ENCODE measurements at places on chromosomes 13 and 19.

DNA sequence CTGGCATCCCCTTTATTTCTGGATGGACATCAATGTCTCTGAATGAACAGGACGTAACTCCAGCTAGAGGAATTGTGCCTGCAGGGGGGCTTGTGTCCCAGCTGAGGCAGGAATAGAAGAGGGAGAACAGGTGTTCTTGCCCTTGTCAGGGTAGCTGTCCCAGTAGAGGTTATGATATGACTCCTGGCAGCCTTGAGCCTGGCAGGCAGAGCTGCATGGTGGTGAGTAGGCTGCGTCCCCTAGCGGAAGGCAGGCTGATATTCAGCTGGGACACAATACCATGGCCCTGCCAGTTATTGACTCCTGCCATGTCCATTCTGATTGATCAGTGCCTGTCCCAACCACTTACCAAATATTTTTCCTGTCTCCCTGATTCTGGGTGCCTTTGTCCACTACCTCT, 197.2 kb downstream of the RAP2A start:
- DNase-seq: no peak

GRCh38 chr13:30156270-30156669, 151.1 kb downstream of the KATNAL1 start:
- DNase-seq: no peak

GRCh38 chr13:113080901-113081521, 24.6 kb upstream of the F7 start:
- no peak for DNase-seq

DNA sequence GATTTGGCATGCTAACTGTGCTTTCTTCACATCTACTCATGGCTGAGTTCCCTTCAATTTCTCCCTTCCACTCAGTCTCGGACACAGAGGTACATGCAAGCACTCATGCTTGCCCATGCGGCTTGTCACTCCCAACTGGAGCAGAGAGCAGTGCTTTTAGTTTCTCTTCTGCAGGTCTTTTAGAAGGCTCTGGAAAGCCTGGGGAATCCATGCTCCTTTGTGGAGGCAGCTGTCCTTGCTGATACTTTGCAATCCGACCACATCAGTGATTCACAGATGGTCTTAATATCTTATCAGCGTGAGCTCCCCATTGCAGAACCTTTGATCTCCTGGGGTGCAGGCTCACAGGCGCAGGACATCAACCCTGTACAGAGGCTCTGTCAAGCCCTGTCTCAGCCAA, 203.9 kb downstream of the COL4A1 start:
- DNase-seq: no peak

- DNase-seq: no peak
Observed at GRCh38 chr13:42832341-42833096, 51.1 kb downstream of the FAM216B start.

GRCh38 chr19:48510421-48511268, 990 bp downstream of the LMTK3 start:
- no peak for DNase-seq

DNA sequence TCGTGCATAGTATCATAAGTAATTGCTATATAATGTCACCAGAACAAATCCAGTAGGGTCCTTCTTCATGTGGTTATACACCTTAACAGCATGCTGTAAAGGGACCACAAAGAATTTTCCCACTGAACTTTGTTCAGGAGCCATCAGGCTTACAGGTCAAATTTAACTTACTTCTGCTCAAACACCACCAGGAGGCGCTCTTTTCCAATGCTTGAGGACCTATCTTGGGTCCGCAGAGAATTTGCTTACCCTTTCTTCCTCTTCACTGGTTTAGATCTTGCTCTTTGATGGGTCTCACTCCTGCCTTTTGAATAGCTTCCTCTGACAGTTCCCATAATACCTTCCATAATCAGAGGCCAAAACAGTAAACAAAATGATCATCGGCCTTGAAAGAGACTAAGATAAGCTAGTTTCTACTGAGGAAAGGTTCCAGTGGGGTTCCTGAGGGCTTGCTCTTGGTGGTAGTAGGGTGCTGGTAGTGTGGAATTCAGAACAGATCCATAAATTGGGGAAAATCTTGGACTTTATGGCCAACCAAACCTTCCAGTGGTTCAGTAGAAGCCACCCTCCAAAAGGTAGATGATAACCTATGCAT, 37.4 kb downstream of the SCGB2B2 start:
- no peak for DNase-seq

GRCh38 chr13:79936368-79937136, 404.4 kb downstream of the SPRY2 start:
- DNase-seq: peak; percentile 42

GRCh38 chr19:8333767-8334457, 9.2 kb downstream of the KANK3 start:
- no peak for DNase-seq

DNA sequence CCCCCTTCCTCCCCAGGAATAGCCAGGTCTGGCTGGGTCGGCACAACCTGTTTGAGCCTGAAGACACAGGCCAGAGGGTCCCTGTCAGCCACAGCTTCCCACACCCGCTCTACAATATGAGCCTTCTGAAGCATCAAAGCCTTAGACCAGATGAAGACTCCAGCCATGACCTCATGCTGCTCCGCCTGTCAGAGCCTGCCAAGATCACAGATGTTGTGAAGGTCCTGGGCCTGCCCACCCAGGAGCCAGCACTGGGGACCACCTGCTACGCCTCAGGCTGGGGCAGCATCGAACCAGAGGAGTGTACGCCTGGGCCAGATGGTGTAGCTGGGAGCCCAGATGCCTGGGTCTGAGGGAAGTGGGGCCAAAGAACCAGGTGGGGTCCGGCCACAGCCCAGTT, 3.2 kb downstream of the KLK2 start:
- no peak for DNase-seq

DNA sequence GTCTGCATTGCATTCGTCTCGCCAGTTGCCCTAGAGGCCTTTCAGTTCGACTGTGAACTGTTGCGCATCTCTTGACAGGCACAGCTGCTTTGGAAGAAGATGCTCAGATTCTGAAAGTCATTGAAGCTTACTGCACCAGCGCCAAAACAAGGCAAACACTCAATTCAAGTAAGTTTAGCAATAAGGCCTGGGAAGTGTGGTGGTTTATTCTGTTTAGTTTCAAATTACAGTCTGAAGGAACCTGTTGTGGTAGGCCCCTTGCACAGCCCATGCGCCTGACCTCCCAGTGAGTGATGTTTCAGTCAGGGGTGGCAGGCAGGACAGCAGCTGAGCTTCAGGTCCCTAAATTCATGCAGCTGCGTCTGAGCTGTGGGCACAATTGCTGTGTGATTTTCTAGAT, 32.2 kb upstream of the TEX29 start:
- DNase-seq: no peak

GRCh38 chr13:37716420-37717195, 118.0 kb upstream of the POSTN start:
- DNase-seq: no peak

DNA sequence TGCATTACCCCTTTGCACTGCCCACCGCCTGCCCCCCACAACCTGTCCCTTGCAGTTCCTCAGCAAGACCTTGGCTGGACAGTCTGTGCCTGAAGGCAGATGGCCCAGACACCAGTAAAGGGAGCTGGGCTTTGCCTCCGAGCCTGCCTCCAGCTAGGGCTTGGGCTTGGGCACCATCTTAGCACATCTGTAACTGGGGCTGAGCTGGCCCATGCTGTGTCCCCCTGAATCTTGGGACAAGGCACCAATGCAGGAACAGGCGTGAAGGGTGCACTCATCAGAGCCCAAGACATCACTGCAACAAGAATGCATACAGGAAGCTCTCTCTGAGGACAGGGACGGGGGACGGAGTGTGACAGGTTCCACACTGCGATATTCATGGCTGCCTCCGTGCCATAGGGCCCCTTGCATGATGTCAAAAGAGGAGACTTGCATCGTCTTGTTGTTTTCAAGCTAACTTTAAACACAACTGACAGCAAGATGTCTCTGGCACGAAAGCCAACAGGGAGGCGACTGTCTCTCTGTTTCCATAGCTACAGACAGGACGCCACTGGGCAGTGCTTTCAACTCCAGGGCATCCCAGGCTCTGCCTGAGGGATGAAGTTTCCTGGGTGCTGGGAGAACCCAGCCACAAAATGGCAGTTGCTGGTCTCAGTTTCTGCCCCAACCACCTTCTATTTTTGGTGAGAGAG, 8.7 kb upstream of the CHST8 start:
- no peak for DNase-seq

- no peak for DNase-seq
Observed at GRCh38 chr19:2326699-2327360, 1.6 kb downstream of the LSM7 start.

- DNase-seq: no peak
Observed at GRCh38 chr19:41112728-41113290, 1.4 kb upstream of the CYP2F1 start.

GRCh38 chr19:1288226-1288612, 2.5 kb downstream of the EFNA2 start:
- DNase-seq: no peak

- DNase-seq: no peak
Observed at GRCh38 chr13:98220271-98220791, 43.3 kb upstream of the RNF113B start.

DNA sequence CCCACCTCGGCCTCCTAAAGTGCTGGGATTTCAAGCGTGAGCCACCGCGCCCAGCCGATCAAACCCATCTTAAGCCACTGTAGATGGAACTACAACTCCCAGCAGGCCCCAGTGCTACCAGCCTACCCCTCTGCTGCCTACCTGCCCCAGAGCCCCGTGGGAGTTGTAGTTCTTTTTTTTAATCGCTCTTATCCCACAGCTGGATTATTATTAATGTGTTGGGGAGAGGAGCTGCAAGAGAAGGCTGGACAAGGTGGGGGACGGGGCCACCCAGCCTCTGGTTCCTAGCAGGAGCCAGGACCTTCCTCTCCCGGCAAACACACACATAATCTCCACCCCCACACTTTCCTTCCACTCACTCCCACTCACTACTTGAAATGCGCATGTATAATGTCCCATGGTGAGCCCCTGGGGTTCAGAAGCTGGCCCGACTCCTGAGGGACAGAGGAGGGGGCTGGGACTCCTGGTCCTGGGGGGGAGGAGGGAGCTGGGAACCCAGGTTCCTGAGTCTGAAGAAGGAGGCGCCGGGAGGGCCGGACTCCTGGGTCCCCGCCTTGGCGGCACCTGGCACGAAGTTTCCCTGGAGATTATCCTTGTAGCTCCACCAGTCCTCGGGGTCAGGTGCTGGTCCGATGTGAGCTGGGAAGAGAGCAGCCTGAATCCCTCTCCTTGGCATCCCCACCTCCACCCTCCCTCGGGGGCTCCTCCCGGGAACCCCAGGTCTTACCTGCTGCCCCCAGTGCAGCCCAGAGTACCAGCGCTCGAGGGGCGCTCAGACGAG, 958 bp downstream of the CA11 start:
- DNase-seq: no peak

GRCh38 chr13:94063096-94063495, 416.4 kb downstream of the DCT start:
- no peak for DNase-seq

DNA sequence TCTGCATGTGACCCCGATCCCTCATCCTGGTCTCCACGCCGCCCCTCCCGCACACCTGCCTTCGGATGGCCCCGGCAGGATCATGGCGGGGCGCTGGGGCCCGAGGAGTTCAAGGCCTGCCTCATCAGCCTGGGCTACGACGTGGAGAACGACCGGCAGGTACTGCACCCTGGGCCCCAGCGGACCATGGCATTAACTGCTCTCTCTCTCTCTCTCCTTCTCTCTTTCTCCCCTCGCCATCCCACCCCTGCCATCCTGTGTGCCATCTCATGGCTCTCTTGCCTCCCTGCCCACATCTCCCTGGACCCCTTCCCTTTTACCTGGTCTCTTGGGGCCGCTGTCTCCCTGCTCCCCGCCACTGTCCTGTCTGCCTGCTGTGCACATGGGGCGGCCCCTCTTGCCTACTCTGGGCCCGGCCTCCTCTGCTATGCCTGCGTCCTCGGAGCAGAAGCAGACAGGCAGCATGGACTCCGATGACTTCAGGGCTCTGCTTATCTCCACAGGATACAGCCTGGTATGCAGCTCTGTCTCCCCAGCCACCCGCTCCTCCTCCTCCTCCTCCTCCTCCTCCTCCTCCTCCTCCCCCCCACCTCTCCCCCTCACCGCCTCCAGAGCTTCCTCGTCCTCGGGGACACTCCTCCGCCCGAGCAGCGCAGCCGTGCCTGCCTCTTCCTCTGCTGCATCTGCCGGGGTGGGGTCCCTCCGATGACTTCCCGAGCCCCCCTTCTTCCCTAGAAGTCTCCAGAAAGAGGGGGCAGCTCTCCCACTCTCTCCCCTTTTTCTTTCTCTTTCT, 16.2 kb downstream of the CAPN12 start:
- no peak for DNase-seq

DNA sequence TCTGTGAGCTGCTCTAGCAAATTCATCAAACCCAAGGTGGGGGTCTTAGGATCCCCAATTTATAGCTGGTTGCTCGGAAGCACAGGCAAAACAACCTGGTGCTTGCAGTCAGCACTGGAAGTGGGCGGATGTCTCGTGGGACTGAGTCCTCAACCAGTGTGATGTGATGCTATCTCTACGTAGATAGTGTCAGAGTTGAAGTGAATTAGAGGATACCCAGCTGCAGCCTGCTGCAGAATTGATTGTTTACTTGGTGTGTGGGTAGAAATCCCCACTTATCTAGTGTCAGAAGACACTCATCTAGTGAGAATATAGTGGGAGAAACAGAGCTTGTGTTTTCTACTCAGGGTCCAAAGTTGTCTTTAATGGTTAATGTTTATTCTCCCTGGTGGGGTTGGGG, 63.3 kb downstream of the CBY2 start:
- no peak for DNase-seq

DNA sequence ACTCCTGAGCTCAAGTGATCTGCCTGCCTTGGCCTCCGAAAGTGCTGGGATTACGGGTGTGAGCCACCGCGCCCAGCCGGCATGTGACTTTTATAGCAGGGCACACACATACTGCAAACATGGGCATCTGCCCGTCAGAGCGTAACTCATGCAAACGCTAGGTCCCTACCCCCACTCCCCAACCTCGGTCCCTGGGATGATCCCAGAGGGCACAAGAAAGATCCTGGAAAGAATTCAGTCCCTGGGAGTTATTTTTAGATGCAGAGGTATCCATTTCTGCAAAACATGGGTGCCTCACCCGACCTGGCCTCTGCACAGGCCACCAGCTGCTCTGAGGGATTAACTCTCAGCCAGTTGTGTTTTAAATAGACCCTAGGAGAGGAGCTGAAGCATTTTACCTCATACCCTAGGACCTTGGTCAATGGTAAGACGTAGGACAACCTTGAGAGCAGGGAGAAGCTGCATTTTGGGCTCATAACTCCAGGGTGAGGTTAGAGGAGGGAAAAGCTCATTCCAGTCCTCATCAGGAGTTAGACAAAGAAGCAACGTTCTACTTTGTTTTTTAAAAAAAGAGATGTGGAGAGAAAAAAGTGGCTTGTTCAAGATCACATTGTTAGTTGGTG, 10.8 kb downstream of the TMEM38A start:
- DNase-seq: no peak

DNA sequence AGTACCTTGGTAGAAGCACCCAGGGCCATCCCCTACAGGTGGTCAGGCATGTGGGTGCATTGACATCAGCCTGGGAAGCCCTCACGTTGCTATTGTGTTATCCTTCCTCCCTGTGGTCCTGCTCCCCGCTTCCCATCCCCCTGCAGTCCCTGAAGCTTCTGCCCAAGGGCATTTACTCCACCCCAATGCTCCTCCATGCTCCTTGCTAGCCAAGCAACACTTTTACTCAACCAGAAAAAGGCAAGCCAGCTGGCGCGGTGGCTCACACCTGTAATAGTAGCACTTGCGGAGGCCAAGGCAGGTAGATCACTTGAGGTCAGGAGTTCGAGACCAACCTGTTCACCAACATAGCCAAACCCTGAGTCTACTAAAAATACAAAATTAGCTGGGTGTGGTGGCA, 54.8 kb upstream of the LATS2 start:
- no peak for DNase-seq

- DNase-seq: no peak
Observed at GRCh38 chr19:48271531-48272151, 1.8 kb downstream of the ZNF114 start.

All from H54 (cell line).